ENCODE measurements at places on chromosomes 11 and 22.
A peak's percentile ranks its signal among the peaks of the same experiment; 100 is the strongest.

GRCh38 chr11:74008373-74009229, at the start of gene UCP3:
TSS of gene UCP3 (minus strand) at chr11:74009085. CDS start at chr11:74007042, 2,043 bp downstream.
- DNase-seq, result no peak

DNA sequence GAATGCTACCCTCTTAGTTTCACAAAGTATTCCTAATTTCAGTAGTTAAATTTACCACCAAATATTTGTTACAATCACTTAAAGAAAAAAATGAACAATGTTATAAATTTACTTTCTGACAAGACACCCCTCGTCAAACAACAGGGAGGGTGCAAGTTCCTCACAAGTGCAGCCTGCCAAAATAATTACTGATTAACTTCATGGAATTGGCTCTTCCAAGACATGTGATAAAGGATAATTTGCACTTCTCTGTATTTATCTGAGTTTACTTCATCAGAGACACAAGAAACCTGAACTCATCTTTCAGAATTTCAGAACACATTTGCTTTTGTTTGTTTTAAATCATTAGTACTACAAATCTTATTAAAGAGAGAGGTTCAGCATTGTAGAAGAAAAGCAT, 66.5 kb downstream of the LARGE2 start:
- no peak for DNase-seq

- peak; percentile 38 for DNase-seq
Measured at GRCh38 chr11:35163702-35164496, 24.9 kb downstream of the CD44 start.

GRCh38 chr11:87460842-87461637, 423.3 kb downstream of the TMEM135 start:
- no peak for DNase-seq

- DNase-seq, result no peak
Measured at GRCh38 chr11:121067453-121067852, 33.6 kb upstream of the TECTA start.

GRCh38 chr11:113283881-113284280, 30.5 kb upstream of the TTC12 start:
- no peak for DNase-seq

DNA sequence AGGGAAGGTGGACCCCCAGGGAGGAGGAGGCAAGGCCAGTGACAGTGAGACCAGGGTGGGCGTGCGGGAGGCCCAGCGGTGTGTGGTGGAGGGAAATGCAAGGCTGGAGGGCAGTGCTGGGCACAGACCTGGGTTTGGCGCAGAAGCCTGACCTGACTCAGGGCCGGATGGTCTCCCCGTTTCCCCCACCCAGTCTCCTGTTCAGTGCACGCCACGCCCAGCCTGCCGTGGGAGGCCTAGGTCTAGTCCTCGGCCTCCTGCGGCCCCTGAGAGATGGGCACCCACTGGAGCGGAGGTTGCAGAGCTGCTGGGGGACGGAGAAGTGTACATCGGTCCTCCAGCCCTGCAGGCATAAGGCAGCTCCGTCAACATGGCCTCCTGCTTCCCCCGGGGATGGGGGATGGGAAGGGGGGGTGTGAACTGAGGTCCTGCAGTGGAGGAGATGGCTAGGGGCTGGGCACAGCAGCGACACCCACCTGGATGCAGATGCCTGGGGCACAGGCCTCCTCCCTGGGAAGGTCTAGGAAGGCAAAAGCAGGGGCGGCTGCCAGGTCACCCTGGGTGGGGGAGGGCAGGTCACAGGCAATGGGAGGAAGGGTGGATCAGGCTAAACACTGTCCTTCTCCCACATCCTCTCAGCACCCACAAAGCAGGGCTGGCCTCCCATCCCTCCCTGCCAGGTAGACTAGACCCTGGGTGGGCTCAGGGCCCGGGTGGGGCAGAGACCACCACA, 15.9 kb downstream of the IL17REL start:
- no peak for DNase-seq

- DNase-seq, result no peak
Measured at GRCh38 chr11:126281245-126281644, 1.6 kb upstream of the TIRAP start.

GRCh38 chr22:32222991-32223390, 18.1 kb upstream of the RFPL2 start:
- DNase-seq, result no peak

DNA sequence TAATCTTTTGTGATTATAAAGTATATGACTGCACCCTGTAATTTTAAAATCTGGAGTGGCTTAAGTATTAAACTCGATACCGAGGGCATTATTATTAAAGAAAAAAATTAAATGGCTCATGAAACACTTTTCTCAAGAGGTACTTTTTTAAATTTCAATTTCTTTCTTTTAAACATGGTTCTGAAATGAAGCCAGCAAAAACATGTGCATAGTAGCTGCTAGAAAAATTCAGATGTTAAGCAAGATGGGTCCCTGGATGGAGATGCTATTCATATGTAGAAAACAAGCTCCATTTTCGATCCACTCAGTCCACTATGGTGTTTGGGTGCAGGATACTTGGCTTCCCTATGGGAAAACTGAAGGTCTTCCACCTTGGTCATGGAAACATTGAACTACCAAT, 189.5 kb downstream of the PGR start:
- no peak for DNase-seq

All from CD4-positive, alpha-beta T cell (primary cell).